IPS DF 19.7 (cell line): ENCODE measurements at places on chromosomes 3 and 15.

DNA sequence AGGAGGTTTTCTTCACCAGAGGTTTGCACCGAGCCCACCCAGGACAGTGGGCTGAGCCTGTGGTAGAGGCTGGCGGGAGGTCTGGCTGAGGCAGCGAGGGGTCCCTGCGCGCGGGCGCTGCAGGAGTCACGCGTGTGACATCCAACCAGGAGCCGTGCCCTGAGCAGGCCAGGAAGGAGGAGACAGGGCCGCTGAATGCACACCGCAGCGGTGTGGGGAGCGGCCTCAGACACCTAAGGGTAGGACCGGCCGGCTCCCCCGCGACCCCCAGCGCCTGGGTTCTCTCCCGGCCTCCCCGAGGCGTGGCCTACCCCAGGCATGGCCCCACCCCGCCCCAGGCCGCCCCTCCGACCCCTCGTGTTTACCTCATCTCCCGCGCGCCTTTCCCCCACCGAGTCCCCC is 412 bp downstream of the SLC41A3 start:
- no peak for DNase-seq

DNA sequence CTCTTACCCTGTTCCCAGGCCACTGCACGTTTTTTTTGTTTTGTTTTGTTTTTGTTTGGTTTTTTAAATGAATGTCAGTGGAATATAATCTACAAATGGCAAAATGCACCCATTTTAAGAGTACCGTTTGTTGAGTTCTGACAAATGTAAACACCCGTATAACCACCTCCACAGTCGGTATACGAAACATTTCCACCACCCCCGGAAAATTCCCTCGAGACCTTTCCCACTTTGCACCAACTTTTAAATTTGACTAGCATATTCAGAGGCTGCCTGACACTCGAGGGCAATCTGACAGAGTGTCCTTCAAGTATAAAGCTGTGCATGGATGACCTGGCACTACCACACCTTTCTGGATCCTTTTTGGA is 613 bp upstream of the ARHGEF3 start:
- DNase-seq, result no peak

GRCh38 chr3:69888040-69888942 is 111.2 kb upstream of the SAMMSON start:
- DNase-seq, result no peak

DNA sequence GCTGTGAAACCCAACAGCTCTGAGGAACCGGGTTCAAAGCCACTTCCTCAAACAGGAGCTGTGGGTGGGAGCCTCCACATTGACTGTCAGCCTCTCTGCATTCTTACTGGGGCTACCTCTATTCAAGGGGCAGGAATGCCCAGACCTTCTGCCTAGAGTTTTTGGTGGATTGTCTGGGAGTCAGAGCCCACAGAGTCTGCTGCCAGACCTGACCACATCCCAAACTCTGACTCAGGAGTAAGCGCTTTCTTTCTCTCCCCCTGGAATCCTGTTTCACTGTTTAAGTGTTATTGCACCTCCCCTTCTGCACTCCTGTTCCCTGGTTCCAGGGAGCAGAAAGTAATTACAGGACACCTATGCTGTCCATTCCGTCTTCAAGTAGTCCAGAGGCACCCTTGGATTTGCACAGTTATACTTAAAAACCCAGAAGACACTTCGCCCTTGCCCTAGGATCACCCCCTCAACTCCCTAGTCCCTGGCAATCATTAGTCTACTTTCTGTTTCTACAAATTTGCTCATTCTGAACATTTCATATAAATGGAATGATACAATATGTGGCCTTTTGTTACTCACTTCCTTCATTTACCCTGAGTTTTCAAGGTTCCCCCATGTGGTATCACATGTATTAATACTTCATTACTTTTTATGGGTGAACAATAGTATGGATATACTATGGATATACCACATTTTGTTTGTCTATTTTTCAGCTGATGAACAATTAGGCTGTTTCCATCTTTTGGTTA is 37.9 kb upstream of the TJP1 start:
- no peak for DNase-seq

- DNase-seq, result no peak
Observed at GRCh38 chr3:134607054-134608022, 43.5 kb downstream of the KY start.

GRCh38 chr3:88150371-88150770 is 612 bp downstream of the C3orf38 start:
- no peak for DNase-seq

DNA sequence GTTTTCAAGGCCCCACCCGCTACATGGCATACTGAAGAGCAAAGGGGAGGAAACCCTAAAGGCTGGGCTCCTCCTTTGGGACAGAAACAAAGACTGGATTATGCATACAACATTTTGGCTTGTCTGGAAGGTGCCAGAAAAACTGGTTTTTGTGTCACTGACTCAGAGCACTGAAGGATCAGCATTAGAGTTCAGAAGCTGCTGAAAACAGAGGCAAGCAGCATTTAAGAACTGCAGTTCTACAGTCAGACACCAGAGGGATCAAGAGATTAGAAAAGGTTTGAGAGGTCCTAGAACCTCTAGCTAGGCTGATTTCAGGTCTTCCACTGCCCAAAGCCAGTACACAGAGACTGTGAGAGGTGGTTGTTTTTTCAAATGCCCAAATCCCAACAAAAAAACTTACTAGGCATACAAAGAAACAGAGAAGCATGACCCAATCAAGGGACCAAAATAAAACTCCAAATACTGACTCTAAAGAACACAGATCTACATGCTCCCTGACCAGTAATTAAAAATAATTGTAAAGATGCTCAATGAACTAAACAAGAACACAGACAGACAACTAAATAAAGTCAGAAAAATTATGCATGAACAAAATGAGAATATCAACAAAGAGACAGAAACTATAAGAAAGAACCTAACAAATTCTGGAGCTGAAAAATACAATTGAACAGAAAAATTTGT is 91.2 kb downstream of the SENP2 start:
- DNase-seq, result peak; percentile 56

- no peak for DNase-seq
Observed at GRCh38 chr3:192079098-192079497, 618.1 kb downstream of the PYDC2 start.

GRCh38 chr3:65660000-65660598 is 378.6 kb downstream of the MAGI1 start:
- DNase-seq, result no peak

DNA sequence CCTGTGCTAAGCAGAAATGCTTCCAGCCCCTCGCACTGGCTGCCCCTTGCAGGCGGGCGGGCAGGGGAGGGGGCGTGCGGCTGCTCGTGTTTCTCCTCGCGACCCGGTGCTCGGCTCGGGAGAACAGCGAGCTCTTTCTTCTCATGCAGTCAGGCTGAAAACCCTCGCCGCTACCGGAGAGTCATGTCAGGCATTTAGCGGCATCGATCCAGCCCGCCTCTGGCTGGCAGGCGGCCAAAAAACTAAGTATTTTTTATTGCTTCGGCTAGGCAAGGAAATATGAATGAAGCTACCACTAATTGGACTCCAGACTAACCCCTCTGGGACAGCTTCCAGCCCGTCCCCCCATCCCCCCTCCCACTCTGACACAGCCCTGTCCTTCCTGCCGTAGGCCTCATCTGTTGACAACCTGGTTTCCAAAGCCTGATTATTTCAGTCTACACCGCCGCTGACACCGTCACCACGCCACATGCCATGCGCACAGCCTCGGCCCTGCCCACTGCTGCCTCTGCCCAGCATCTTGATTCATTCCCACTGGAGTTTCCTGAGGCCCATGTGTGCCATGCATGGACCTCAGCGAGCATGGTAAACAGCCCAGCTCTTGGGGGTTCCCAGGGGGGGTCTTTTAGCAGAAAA is 35.3 kb downstream of the TLE3 start:
- DNase-seq, result no peak

DNA sequence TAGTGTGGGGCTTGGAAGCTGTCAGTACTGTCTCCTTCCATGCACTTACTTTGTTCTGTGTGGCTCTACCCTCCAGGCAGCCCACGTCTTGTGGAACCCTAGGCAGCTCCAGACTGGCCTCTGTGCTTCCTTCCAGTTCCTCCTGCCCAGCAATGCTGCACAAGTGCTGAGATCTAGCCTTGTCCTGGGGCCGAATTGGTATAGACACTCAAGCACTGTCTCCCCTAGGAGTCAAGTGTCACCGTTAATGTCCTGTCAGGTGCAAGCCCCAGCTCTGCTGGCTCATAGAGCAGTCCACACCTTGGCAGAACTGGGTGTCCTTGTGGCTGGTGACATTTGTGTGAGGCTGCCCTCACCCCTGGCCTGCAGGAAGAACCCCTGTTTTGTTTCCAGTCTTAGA is 130.1 kb downstream of the EEFSEC start:
- no peak for DNase-seq

DNA sequence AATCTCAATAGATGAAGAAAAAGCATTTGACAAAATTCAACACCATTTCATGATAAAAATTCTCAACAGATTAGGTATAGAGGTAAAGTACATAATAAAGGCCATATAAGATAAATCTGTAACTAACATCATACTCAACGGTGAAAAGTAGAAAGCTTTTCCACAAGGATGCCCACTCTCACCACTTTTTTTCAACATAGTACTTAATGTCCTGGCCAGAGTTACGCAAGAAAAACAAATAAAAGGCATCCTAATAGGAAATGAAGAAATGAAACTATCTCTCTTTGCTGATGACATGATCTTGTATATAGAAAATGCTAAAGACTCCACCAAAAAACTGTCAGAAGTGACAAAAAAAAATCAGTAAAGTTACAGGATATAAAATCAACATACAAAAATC is 33.0 kb downstream of the THBS1 start:
- no peak for DNase-seq

DNA sequence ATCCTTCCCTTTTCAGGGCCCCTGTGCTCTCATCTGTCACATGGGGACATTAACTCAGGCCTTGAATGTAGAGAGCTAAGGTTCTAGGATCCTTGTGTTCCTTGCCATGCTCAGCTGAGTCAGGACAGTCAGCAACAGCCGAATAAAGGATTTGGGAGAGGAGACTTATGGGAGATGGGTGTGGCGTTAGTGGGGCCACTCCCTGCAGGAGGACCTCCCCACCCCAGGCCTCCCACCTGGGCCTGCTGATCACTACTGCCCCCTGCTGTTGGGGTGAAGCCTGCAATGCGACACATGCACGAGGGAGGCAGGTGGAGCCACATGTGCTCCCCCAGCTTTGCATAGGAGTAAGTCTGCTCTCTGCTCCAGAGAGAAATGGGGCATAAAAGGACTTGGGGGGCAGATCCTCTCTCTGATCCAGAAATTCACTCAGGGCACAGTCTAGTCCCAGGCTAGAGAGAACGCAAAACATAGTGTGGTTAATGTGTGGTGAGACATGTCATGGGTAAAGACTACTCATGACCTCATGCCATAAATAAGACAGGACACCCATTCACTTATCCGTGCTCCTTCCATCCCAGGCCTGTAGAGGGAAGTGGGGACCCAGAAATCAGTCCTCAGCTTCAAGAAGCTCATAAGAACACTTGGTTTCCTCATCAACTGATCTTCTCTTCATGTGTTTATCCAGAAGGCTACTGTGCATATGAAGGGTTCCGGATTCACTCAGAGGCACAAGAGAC is 19.4 kb downstream of the RBP1 start:
- DNase-seq, result no peak

- no peak for DNase-seq
Observed at GRCh38 chr3:37149257-37149656, 25.1 kb downstream of the LRRFIP2 start.

DNA sequence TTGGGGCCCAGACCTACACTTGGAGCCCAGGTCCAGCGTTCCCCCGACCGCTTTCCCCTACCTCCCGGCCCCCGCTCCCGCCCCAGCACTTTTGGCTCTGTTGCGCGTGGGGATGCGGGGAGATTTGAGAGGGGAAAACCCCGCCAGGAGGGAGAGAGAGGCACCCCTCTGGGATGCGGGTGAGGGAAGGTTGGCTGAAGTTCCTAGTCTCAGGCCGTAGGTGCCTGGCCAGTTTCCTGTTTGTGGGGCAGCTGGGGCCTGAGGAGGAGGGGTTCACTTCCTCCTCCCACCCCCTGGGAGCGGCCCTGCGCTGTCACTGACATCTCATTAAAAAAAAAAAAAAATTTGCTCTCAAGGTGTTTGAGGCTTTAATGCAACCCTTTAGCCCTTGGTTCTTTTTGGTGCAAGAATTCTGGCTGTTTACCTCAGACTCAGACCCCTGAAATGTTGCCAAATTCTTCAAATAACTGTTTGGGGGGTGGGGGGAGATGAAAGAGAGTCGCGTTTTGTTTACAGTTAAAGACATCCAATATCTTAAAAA is 2.6 kb downstream of the FAM43A start:
- DNase-seq, result no peak

- DNase-seq, result no peak
Observed at GRCh38 chr3:107740992-107741896, 218.5 kb downstream of the BBX start.

GRCh38 chr3:36496684-36497633 is 116.7 kb downstream of the STAC start:
- no peak for DNase-seq

DNA sequence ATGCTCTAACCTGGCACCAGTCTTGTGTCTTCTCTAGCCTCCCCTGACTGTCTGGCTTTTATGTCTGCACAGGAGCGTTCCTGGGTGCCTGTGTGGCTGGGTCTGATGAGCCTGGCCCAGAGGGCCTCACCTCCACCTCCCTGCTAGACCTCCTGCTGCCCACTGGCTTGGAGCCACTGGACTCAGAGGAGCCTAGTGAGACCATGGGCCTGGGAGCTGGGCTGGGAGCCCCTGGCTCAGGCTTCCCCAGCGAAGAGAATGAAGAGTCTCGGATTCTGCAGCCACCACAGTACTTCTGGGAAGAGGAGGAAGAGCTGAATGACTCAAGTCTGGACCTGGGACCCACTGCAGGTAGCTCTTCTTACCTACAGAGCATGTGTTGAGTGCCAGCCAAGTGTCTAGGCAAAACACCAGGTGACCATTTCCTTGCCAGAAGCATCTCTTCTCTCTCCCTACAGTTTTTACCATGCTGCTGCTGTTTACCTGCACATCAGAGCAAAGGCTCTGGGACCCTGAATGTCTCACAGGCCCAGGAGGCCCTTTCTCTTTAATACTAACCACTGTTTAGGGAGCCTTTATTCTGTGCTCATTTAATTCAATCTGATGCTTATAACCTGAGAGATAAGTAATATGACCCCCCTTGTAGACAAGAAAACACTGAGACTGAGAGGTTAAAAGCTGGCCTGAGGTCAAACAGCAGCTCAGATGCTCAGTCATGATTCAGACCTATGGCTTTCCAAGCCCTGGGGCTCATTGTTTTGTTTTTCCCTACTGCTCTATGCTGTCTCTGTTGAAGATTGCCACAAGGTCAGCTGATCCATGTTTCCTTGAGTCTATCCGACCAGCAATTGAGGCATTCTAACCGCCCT is 10.4 kb downstream of the PODXL2 start:
- no peak for DNase-seq

- DNase-seq, result no peak
Observed at GRCh38 chr15:100601617-100602063, 344 bp downstream of the LINS1 start.
